ENCODE measurements at places on chromosomes 6 and 20.

DNA sequence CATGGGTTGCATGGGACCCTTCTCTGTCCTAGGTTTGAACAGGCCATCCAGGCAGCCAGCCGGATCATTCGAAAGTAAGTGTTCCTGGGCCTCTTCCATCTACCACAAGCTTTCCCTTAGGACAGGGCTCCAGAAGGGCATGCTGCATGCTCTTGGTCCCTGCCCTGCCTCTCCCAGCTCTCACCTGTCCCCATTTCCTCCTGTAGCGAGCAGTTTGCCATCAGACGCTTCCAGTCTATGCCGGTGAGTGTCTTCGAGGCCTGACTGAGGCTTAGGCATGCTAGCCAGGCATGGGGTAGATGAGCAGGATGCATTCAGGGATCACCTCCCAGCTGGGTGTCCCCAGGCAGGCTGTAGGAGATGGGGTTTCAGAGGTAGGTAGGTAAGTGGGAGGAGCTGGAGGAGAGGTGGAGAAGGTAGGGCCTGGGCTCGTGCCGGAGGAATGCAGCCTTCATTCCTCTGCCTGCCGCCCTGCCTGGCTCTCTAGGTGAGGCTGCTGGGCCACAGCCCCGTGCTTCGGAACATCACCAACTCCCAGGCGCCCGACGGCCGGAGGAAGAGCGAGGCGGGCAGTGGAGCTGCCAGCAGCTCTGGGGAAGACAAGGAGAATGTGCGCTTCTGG, 4.3 kb downstream of the CDC25B start:
- DNase-seq: no peak

DNA sequence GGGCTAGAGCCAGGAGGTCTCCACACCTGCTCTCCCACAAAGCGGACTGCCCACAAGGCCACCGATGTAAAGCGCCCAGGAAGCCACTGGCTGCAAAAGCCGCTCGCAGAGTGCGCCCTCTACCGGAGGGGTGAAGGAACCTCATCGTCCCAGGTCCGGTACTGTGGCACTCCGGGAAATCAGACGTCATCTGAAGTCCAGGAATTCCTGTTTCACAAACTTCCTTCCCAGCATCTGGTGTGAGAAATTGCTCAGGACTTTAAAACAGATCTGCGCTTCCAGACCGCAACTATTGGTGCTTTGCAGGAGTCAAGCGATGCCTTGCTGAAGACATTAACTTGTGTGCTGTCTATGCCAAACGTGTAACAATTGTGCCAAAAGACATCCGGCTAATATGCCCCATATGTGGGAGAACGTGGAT, 115.1 kb upstream of the ARID1B start:
- DNase-seq: no peak

- no peak for DNase-seq
These were observed 46.0 kb downstream of the CPXM1 start for GRCh38 chr20:2754424-2754823.

GRCh38 chr6:68196645-68197044, 438.4 kb upstream of the ADGRB3 start:
- no peak for DNase-seq

GRCh38 chr6:81148751-81149150, 603.7 kb downstream of the TENT5A start:
- DNase-seq: no peak

DNA sequence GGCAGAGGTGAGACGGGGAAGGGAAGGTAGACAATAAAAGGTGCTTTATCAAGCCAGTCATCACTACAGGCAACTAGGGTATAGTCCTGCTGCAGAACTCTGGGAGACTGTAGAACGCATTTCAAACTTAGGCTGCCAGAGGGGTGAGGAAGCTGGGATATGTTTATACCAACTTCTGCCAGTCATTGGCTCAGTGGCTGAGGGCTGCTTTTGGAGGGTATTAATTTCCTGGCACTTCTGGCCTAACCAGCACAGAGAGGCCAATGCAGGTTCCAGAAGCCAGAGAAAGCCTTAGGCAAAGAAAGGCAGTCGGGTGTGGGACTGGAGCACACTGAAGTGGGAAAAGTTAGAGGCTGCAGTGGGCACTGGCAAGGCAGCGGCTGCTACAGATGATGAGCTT, 3.9 kb upstream of the CPNE5 start:
- no peak for DNase-seq

DNA sequence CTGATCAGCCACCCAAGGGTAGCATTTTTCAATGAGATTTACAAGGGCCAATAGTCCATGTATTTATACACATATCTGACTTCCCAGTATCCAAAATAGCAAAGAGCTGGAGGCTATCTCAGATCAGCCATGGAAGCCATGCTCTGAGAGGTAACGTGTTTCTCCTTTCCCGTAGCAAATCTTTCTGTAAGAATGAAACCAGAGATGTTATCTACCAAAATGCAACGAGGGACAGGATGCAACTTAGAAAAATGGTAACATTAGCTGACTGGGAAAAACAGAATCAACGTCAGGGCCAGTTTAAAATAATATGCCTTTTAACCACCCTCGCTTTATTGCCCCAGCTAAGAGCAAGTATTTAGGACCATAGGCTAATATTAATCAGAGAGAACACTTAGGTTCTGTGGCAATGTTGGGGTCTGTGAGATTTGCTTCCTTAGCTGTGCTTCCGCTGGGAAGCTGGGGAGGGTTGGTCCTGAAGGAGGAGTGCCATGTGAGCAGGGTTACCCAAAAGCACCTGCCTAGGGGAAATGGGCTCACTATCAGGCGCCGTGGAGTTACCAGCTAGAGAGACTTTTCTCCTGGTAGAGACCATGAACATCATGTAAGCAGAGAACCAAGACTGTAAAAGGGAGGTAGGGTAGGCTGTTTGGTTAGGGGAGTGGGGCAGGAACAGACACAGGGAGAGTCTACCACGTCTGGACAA, 1.2 kb downstream of the ZNF831 start:
- DNase-seq: no peak

DNA sequence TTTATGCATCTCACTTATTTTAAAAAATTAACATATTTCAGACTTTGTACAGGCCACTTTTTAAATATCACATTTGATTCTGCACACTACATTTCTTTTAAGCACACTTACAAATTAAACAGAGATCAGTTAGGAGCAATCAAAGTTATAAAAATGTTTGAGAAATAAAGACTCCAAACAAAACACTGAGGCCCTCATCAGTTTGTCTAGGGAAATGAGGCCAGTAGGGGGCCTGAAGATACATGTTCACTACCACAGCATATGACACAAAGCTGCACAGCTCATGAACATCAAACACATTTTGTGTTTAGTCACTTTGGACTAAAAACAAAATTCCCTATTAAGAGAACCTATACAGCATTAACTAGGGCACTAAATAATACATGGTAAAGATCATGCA, 180.5 kb downstream of the PDE7B start:
- DNase-seq: no peak

DNA sequence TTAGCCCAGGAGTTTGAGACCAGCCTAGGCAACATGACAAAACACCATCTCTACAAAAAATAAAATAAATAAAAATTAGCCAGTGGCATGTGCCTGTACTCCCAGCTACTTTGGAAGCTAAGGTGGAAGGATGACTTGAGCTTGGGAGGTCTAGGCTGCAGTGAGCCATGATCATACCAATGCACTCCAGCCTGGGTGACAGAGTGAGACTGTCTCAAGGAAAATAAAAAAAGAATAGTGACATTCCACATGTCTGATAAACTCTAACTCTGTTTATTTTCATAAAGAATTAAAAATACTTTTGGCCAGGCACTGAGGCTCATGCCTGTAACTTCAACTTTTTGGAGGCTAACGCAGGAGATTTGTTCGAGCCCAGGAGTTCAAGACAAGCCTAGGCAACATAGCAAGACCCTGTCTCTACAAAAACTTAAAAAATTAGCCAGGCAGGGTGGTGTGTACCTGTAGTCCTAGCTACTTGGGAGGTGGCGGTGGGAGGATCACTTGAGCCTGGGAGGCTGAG, 115.1 kb downstream of the GJA1 start:
- DNase-seq: no peak

GRCh38 chr6:170134471-170135440, 156.1 kb downstream of the DLL1 start:
- DNase-seq: no peak

GRCh38 chr6:142323377-142323776, 21.6 kb downstream of the ADGRG6 start:
- no peak for DNase-seq

DNA sequence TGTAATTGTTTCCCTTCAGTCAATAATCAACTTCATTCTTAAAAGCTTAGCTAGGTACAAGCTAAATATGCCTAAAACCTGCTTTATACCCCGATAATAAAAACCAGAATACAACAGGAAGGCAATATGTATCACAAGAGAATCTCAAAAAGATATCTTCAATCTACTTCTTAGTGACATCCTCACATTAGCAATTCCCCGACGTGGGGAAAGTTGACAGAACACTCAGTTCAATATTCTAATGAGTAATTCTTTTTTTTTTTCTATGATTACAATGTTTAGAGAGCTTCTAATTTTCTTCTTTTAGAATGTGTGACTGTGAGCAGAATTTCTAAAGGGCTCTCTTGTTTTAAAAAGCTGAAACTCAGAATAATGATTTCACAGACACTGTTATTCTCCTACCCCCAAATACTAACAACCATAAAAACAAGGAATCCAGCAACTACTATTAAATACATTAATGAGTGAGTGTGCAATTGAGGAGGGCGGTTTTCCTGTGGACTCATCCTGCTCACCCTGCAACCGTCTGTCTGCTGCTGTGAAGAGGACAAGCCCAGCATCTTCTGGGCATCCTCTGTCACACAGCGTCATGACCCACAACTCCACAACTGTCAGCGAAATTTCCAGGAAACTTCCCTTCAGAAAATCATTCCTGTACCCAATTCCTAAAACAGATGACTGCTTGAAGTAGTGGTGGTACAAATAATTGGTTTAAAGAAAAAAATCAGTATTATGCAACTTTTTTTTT, 68.1 kb downstream of the DTNBP1 start:
- DNase-seq: no peak

GRCh38 chr20:38982291-38982690, 20.1 kb downstream of the DHX35 start:
- no peak for DNase-seq

DNA sequence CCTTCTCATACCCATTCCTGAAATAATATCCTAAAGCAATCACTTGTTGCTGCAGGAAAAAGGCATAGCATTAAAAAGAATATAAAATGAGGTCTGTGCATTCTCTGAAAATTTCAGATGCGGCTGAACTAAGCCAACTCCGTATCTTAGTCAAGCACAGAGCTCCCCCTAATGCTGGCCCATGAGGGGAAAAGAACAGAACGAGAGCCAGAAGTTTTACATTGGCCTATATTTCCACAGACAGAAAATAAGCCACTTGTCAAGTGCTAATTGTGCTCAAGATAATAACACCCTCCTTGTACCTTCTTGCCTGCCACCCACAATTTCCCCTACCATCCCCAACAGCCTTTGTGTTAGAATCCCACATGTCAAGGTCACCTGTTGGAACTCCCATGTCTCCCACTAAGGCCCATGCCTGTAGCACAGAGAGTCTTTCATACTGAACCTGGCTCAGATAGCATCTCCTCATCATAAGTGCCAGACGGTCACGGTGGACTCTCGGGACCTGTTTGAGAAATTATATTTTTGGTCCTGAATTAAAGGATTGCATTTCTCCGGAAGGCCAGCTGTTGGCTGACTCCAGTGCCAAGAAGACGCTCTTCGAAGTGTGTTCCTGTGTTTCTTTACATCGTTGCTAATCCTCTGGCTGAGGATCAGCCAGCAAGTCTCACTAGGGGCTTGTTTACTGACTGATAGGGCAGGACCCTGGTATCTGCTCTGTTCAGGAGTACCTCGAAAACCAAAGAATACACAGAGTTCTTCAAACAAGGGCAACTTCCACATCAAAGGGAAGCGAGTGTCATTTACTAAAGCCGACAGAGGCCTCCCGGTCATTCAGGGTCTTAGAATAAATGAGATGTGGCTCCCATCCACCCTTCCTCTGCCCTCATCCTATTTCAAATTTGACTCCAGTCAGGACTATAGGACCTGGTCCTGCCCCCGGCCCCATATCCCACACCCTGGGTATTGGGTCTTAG, 183.4 kb upstream of the FBXL4 start:
- DNase-seq: no peak

DNA sequence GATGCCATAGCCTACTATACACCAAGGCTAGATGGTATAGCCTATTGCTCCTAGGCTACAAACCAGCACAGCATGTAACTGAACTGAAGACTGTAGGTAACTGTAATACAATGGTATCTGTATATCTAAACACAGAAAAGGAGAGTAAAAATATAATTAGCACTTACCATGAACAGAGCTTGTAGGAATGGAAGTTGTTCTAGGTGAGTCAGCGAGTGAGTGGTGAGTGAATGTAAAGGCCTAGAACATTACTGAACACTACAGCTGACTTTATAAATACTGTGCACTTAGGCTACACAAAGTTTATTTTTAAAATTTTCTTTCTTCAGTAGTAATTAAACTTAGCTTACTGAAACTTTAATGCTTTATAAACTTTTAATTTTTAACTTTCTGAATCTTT, 129.5 kb downstream of the BTBD9 start:
- DNase-seq: no peak

GRCh38 chr20:46174469-46175126, 56.5 kb downstream of the CD40 start:
- DNase-seq: no peak

DNA sequence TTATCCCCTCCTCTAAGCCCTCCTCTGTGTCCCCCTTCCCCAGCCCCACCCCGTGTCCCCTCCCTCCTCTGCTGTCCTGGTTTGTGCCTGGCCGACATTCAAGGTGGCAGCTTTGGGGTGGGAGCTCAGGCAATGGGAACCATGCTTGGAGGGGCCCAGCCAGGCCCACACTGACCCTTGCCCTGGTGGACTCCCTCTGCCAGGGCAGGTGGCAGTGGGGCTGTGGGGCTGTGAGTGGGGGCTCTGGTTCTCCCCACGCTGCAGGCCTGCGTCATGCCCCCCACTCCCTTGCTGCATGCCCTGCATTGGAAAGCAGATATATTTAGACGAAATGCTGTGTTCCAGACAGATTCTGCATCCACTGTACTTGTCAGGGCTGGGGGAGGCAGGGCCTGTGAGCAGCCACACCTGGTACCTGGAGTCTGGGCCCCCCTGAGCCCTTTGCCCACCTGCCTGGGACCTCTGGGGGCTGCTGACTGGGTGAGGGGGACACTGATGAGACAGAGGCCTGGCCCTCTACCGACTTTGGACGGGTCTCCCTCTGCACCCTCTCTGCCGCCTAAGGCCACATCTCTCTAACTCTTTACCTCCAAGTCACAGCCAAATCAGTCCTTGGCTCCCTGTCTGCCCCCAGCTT, 14.2 kb downstream of the DLGAP4 start:
- no peak for DNase-seq

- DNase-seq: no peak
These were observed 84.5 kb downstream of the CHD6 start for GRCh38 chr20:41533537-41534136.

GRCh38 chr20:10581823-10582222, 92.0 kb downstream of the JAG1 start:
- DNase-seq: no peak
